ENCODE measurements at places on chromosomes 3 and 15.

DNA sequence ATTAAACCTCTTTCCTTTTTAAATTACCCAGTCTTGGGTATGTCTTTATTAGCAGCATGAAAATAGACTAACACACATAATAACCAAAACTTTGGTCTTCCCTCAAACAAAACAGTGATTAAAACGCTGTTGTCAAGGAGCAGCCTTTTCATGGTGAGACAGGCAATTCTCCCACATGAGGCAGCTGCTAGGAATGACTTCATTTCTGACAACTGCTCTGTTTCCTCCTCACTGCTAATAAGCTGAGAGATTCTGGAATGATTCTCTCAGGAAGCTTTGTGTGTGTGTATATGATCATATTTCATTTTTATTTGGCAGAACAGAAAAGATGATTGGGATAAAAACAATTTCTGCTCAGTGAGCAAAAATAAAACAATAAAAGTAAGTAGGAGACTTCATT lies 580.6 kb upstream of the ADAMTS9 start:
- no peak for DNase-seq
- H3K36me3 ChIP-seq = no peaks in the 10 kb centered on the region
- no peaks in the 10 kb centered on the region for H3K4me1 ChIP-seq
- H3K27ac ChIP-seq = peak overlapping the region; percentile 1
- H3K27me3 ChIP-seq = no peaks in the 10 kb centered on the region

GRCh38 chr15:94099574-94099960 lies 131.8 kb upstream of the MCTP2 start:
- no peaks in the 10 kb centered on the region for H3K36me3 ChIP-seq
- H3K27me3 ChIP-seq = no peaks in the 10 kb centered on the region
- H3K4me3 ChIP-seq = no peak overlapping the region
- no peak overlapping the region for H3K27ac ChIP-seq
- no peaks in the 10 kb centered on the region for H3K4me1 ChIP-seq
- DNase-seq = no peak

- DNase-seq = no peak
- H3K4me3 ChIP-seq = no peak overlapping the region
- H3K4me1 ChIP-seq = no peaks in the 10 kb centered on the region
- H3K36me3 ChIP-seq = no peaks in the 10 kb centered on the region
- H3K27ac ChIP-seq = no peak overlapping the region
Measured at GRCh38 chr3:195060531-195061291, 210.2 kb downstream of the XXYLT1 start.

DNA sequence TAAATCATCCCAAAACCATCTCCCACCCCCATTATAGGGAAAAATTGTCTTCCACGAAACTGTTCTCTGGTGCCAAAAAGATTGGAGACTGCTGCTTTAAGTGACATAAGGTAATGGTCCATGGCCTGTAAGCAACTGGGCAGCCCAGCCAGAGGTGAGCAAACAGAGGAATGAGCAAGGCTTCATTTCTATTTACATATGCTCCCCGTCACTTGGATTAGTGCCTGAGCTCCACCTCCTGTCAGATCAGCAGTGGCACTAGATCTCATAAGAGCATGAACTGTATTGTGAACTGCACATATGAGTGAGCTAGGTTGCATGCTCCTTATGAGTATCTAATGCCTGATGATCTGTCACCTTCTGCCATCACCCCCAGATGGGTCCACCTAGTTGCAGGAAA lies 1159.8 kb upstream of the ALCAM start:
- H3K27me3 ChIP-seq = no peaks in the 10 kb centered on the region
- no peaks in the 10 kb centered on the region for H3K4me1 ChIP-seq
- H3K4me3 ChIP-seq = no peak overlapping the region
- H3K27ac ChIP-seq = no peak overlapping the region
- no peak for DNase-seq
- no peaks in the 10 kb centered on the region for H3K36me3 ChIP-seq

- no peak overlapping the region for H3K27ac ChIP-seq
- H3K4me1 ChIP-seq = no peaks in the 10 kb centered on the region
- no peaks in the 10 kb centered on the region for H3K27me3 ChIP-seq
Measured at GRCh38 chr3:182104881-182105280, 393.2 kb downstream of the SOX2 start.

- no peak overlapping the region for H3K4me3 ChIP-seq
- H3K27ac ChIP-seq = no peak overlapping the region
- DNase-seq = no peak
- no peaks in the 10 kb centered on the region for H3K27me3 ChIP-seq
- H3K4me1 ChIP-seq = no peaks in the 10 kb centered on the region
- no peaks in the 10 kb centered on the region for H3K36me3 ChIP-seq
Measured at GRCh38 chr3:61184956-61185355, 66.3 kb downstream of the FHIT start.

DNA sequence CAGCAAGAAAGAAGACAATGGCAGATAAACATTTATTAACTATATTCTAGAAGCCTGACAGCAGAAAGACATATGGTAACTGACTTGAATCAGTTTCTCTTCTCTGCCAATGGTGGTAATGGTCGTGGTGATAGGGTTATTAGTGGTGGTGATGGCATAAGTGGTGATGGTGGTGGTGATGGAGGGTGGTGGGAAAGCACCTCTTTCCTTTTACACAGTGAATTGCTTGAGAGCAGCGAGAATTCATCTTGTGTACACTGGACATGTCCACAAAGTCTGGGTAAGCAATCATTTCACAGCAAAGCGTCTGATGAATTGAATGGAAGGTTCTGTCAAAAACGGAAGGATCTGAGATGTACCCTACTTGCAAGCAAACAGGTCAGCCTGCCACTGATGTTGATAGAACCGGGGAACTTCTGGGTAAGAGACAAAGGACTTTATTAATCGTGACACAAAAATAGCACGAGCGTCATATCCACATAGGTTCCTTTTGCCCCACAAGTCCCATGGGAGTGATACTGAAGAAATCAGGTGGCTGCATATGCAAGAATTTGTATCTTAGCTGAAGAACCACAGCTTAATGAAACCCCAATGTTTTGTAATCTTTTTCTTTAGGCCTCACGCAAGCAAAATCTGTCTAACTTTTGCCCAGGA lies 23.5 kb upstream of the TBC1D5 start:
- H3K36me3 ChIP-seq = no peaks in the 10 kb centered on the region
- H3K27ac ChIP-seq = no peak overlapping the region
- no peak overlapping the region for H3K4me3 ChIP-seq
- no peaks in the 10 kb centered on the region for H3K27me3 ChIP-seq
- no peaks in the 10 kb centered on the region for H3K4me1 ChIP-seq

DNA sequence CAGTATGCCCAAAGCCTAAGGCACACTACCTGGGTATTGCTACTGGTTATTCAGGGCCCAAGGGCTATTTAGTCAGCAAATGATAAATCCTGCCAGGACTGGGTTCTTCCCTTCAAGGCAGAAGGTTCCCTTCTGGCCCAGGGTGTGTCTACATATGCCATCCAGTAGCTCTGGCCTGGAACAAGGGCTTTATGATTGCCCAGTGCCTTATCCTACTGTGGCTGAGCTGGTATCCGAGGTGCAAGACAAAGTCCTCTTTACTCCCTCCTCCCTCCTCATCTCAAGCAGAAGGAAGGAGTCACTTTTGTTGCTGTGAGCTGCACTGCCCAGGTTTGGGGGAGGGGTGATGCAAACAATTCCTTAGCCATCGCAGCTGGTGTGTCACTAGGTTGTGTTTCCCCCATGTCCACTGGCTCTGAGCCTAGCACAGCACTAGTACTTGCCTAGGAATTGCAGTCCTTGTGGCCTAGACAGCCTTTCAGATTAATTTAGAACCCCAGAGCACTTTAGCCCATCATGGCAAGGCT lies 221.8 kb upstream of the TGFBR2 start:
- H3K27me3 ChIP-seq = no peaks in the 10 kb centered on the region
- H3K4me1 ChIP-seq = no peaks in the 10 kb centered on the region
- DNase-seq = no peak
- no peaks in the 10 kb centered on the region for H3K36me3 ChIP-seq

DNA sequence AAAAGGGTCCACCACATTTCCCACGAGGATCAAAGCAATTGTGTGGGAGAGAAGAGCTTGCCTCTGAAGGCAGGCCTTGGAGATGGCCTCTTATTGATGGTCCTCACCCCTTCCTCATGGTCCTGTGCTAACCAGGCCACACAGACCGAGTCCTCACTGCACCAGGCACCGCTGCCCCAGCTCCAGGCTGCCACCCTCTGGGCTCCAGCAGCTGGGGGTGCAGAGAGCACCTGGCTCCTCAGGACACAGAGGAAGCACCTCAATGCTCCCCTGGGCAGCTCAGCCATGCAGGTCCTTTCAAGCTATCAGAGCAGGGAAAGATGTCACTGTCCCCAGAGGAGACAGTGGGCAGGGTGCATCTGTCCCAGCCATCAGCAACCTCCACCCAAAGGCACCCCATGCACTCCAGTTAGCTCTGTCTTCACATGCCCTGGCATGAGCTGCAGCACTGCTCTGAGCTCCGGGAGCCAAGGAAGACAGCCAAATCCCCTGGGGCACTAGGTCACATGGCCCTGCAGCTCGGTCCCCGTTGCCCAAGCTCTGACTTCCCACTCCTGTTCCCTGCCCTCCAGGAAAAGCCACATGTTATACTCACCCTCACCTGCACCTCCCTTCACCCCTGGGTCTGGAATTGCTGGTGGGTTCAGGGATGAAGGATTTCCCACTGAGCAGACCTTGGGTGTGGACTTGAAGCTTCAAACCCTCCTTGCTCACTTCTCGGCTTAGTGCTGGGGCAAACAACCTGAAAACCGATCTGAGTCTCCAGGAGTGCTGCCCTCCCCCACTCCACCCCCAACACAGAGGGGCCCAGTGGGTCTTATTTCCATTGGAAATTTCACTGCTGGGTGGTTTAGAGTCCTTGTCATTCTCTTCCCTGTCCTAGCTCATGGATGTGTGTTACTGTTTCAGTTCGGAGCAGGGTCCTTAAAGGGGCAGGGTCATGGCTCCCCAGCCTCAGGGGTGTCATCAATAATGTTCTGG lies 32.6 kb downstream of the ALS2CL start:
- no peak for DNase-seq
- peaks cover 3% of the 10 kb centered on the region for H3K27me3 ChIP-seq
- H3K4me3 ChIP-seq = no peak overlapping the region
- no peak overlapping the region for H3K27ac ChIP-seq

GRCh38 chr3:51686512-51687215 lies 15.6 kb downstream of the TEX264 start:
- no peaks in the 10 kb centered on the region for H3K27me3 ChIP-seq
- peak overlapping the region; percentile 40 for H3K27ac ChIP-seq
- no peak for DNase-seq
- H3K4me1 ChIP-seq = peaks cover 53% of the 10 kb centered on the region

- H3K36me3 ChIP-seq = no peaks in the 10 kb centered on the region
- H3K27ac ChIP-seq = no peak overlapping the region
- no peak for DNase-seq
- no peak overlapping the region for H3K4me3 ChIP-seq
- H3K4me1 ChIP-seq = peaks cover 20% of the 10 kb centered on the region
- H3K27me3 ChIP-seq = no peaks in the 10 kb centered on the region
Measured at GRCh38 chr3:1093217-1093616, 393 bp downstream of the CNTN6 start.

GRCh38 chr15:74657846-74658245 lies 38.0 kb downstream of the EDC3 start:
- no peak overlapping the region for H3K4me3 ChIP-seq
- H3K27ac ChIP-seq = no peak overlapping the region
- H3K27me3 ChIP-seq = no peaks in the 10 kb centered on the region
- H3K4me1 ChIP-seq = peaks cover 16% of the 10 kb centered on the region
- H3K36me3 ChIP-seq = no peaks in the 10 kb centered on the region

DNA sequence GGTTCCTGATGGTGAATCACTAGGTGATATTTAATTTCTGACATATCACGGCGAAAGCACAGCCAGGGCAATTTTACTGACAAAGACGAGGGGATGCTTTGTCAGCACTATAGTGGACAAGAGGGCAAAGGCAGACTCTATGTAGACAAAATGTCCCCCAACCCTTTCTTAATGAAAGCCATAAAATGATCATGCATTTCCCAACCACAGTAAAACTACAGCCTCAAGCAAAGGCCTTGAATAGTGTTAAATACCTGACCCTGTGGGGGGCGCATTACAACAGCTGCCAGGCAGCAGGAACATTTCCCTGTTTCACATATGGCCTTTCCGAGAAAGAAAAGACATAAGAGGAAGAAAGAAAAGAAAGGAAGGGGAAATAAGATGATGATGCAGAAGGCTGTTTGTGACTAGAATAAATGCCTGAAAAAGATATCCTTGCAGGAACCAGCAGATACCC lies 49.5 kb downstream of the GLDN start:
- no peak overlapping the region for H3K4me3 ChIP-seq
- no peaks in the 10 kb centered on the region for H3K36me3 ChIP-seq
